ENCODE measurements at places on chromosomes 2 and 18.

- no peak for DNase-seq
Measured at GRCh38 chr18:35905436-35905835, 67.0 kb upstream of the RMP24 start.

DNA sequence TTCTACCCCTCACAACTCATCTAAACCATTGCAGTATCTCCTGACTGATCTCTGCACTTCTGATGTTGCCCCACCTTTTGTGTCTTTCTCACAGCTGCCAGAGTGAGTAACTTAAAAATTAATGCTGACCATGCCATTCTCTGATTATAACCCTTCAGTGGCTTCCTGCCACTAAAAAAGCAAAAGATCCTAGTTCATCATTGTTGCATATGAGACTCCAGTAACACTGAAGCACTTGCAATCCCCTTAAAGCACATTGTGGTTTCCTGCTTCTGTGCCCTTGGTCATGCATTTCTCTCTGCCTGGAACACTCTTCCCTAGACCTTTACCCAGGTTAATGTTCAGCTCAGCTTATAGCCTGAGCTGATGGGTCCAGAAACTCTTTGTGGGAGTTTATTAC, 95.1 kb upstream of the WDSUB1 start:
- no peak for DNase-seq

GRCh38 chr2:173402405-173402974, 47.8 kb downstream of the CDCA7 start:
- DNase-seq: peak; percentile 82

DNA sequence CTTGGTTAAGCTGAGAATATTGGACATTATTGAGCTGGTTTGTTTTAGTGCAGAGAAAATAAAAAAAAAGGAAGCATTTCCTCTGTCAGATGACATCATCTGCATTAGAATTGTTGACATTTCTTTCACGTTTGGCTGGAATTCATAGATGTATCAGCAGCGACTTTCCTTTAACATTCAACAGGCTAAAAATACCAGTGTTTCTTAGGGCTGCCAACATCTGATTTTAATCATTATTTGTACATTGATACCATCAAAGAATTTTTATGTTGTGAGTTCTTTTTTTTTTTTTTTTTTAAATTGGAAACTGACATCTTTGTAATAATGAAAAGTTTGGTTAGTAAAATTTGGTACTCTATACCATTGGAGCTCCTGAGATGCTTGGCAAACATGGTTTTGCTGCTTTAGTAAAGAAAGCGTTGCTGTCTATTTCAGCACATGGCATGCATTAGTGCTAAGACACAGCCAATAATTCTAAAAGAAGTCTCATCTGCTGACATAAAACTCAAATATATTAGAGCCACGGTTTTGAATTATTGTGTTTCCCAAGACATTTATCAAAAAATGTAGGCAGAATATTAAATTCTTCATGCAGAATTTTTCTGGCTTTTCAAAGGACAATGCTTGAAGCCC, 33.6 kb downstream of the GTF2A1L start:
- no peak for DNase-seq

DNA sequence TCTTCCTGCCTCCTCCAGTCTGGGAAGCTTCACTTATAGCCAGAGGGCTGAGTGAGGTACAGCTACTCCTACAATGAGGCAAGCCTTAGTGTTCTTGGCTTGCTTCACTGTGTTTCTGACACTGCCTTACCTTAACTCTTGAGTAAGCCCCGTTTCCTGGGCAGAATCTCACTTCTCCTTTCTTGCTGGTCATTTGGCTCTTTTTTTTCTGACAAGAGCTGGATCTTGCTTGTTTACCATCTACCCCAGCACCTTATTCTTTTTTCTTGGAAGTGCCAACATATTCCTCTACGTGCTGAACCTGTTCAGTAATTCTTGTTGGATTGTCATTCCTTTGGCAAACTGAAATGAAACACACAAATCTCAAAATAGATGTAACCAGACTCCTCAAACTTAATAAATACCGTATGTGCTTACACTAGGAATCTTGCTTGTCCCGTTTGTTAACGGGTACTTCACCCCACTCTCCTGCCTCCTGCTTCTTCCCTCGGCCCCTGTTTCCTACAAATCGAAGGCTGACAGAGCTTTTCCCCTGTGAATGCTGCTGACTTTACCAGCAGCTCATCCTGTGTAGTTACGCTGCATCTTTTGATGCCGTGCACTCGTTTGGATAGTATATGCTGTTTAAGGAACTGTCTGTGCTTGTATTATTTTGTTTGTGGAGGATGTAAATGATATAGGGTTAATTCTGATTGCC, 132.2 kb downstream of the FMNL2 start:
- DNase-seq: no peak

GRCh38 chr2:185734658-185735057, 3.9 kb upstream of the FSIP2 start:
- DNase-seq: no peak

- DNase-seq: no peak
Measured at GRCh38 chr2:50397992-50398765, 633.8 kb downstream of the NRXN1 start.

- no peak for DNase-seq
Measured at GRCh38 chr2:54714996-54715395, 8.5 kb upstream of the EML6 start.

DNA sequence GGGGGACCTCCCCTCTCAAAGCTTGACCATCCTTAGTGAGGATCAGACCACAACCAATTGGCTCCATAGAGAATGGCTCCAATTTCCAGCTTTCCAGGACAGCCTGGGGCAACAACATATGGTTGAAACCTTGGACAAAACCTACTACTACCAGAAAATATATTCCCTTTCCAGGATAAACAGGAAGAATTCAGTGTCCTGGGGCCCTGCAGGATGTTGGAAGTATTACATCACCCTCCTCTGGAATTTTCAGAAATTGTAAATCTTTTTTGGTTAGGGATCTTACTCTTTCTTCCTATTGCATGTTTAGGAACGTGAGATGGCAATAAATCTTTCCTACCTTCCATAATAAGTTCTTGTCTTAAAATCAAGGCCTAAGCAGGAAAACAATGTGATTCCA, 158.9 kb upstream of the MEIS1 start:
- no peak for DNase-seq

DNA sequence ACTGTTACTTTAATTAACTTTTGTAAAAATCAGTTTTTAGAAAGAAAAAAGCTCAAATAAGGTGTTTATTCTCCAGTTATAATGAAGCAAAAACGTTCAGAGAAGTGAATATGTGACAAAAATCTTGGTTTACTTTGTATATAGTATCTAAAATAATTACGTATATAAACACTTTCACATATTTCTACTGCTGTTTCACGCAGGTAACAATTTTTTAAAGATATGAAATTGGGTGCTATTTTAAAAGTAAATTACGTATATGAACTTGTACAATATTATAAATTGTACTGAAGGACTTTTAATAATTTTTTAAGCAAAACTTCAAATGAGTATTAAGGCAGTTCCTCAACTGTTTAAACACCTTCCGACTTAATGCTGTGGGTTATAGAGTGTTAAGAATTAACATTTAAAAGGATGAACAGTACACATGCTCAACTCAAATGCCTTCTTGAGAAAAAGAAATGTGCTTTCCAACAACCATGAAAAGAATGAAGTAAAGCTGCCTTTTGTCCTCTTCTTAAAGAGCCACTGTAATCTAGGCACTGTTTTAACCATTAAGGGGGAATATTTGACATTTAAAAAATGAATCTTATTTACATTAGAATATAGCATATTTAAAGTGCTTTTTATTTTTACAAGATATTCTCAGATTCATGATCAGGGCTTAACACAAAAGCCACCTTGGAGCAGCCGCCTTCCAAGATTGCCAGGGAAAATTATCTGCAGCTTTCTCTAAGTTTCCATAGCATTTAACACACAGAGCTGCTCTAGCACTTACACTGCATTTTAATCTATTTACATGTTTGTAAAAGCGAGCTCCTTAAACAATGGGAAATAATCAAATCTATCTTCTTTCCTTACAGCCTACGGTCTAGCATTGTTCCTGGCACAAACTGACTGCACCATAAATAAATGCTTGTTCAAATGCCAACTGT, 56.5 kb upstream of the CDKL4 start:
- no peak for DNase-seq

DNA sequence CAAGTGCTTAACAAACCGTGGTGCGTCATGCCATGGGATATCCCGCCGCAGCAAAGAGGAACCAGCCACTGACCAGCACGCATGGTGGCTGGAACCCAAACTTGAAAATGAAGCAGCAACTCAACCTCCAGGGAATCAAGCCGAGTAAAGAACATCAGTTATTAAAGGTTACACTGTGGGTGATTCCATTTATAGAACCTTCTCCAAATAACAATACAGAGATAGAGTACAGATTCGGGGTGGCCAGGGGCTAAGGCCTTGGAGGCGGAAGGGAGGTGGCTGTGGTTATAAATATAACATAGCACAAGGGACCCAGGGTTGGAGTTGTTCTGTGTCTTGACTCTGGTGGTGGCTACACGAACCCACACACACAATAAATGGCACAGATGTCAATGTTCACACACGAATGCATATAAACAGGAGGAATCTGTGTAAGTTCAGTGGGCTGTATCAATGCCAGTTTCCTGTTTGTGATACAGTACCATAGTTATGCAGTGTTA, 123.1 kb downstream of the EIPR1 start:
- DNase-seq: no peak

DNA sequence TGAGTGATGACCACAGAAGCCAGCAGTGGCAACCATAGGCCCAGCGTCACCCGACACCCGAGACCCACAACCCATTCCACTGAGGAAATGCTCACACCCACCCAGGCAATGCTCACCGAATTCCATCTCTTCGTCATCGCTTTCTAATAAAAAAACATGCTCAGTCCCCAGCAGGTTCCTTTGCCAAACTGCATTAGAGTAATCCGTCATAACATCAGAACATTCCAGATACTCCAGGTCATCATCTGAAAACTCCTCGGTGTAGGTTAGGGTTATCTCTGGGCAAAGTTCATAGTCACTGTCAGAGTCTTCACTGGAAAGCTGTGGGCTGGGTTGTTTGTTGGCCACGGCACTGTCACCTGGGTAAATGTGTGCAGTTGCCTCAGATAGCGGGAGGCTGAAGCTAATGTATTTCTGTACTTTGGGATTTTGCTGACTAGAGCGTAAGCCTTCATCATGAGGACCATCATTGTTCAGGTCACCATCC, 49.3 kb downstream of the ALPK2 start:
- no peak for DNase-seq

GRCh38 chr2:163822033-163822432, 86.2 kb upstream of the FIGN start:
- no peak for DNase-seq

DNA sequence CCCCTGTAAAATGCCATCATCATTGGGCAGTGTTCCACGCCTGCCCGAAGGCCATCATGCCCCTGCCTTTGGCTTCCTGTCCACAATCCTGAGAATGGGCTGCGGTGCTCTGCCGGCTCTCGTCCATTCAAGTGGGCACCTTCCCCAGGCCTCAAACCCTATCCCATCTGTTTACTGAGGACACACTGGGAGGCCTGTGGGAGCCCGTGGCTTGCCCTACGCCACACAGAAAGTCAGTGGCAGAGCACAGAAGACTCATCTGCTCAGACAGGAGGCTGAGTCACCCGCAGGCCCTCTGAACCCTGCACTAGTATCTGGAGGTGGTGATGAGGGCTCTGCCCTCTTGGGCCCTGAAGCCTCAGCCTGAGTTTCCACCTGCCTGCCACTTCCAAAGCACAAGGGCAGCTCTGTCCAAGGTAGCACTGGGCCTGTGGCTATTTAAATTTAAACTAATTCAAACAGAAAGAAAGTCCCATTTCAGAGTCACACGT, 19.1 kb upstream of the ANKRD53 start:
- DNase-seq: peak; percentile 38

- DNase-seq: no peak
Measured at GRCh38 chr2:106165029-106165428, 29.1 kb downstream of the UXS1 start.

DNA sequence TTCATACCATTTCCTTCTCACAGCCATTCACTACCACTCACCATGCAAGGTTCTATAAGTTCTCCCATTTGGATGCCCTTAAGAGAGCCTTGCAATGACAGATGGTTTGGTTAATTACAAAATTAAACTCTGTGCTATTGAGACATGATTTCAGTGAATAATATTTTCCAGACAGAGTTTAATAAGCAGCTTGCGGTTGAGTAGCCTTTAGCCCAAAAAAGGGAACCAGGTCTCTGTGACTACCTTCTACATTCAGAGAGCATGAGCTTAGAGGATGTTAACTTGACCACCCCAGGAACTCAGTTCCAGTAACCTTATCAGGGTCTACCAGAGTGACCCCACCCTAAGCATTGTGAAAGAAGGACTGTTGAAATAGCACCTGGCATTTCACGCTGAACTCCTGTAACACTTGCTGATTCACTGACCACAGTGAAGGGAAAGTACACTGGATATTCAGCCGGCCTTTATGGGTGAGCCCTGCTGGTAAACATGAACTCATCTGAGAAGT, 1173.1 kb upstream of the ZEB2 start:
- no peak for DNase-seq

GRCh38 chr2:117190856-117191559, 623.5 kb upstream of the DDX18 start:
- DNase-seq: no peak

GRCh38 chr2:165197346-165197745, 6.5 kb downstream of the SCN3A start:
- no peak for DNase-seq

- no peak for DNase-seq
Measured at GRCh38 chr18:6820314-6820713, 90.8 kb downstream of the ARHGAP28 start.

DNA sequence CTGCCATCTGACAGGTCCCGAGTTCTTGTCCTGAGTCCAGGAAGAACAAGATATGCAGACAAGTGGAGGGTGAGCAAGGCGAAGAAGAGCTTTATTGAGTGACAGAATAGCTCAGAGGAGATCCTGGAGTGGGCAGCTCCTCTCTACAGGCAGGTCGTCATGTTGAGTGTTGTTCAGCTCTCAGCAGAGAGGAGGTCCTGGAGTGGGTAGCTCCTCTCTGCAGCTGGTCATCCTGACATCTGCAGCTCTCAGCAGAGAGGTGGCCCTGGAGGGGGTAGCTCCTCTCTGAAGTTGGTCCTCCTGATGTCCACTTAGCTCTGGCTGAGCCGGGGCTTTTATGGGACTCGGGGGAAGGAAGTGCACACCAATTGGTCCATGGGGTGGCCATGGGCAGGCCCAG, 90.4 kb downstream of the ATAD2B start:
- no peak for DNase-seq

- no peak for DNase-seq
Measured at GRCh38 chr2:68878753-68879152, 7.6 kb upstream of the BMP10 start.

GRCh38 chr2:174072069-174072468, 106.9 kb upstream of the SP3 start:
- no peak for DNase-seq

GRCh38 chr2:38708900-38709566, 42.1 kb downstream of the SRSF7 start:
- no peak for DNase-seq

- no peak for DNase-seq
Measured at GRCh38 chr2:240876035-240876474, 7.4 kb downstream of the AGXT start.

- DNase-seq: no peak
Measured at GRCh38 chr2:159054985-159055384, 86.5 kb downstream of the TANC1 start.

Measured in activated CD8-positive, alpha-beta memory T cell treated with anti-CD3 and anti-CD28 coated beads, Interleukin-2, amount 10 ng/mL, durations not matched to agents 7 days and 5 days (primary cell).